ENCODE measurements at places on chromosomes 7 and 10.

DNA sequence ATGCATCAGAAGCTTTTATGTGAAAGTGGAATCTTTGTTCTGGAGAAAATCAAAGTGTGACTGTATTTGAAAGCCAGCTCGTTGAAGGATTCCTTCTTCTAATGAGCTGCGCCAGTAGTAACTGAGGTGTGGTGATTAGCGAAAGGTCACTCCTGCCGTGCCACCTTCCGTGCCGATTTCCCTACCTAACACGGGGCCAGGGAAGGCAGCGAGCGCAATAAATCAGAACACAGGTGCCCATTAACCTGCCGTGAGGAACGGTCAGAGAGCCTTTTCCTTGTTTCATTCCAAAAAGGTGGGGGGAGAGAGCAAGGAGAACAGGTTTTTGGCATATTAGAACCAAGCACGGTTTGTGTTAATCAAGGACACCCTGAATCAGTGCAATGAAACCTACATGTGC, 258.0 kb downstream of the CELF2 start:
- DNase-seq, result no peak

GRCh38 chr7:158030566-158030965, 557.1 kb downstream of the PTPRN2 start:
- DNase-seq, result no peak

GRCh38 chr10:1096287-1096889, 40.2 kb downstream of the WDR37 start:
- no peak for DNase-seq

DNA sequence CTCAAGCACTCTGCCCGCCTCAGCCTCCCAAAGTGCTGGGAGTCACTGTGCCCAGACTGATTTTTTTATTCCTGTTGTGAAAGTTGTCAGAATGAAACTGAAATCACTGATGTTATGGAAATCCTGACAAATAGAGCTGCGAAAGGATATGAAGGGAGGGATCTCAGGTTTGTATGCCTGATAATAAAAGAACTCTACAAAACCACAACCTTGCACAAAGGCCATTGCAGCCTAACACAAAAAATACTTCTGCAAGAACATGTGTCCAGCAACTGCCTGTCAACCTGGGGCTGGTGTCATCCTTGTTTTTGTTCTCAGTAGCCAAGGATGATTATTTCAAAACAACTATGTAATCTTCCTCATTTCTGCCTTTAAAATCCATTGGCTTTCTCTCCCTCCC, 126.1 kb downstream of the NEBL start:
- no peak for DNase-seq

DNA sequence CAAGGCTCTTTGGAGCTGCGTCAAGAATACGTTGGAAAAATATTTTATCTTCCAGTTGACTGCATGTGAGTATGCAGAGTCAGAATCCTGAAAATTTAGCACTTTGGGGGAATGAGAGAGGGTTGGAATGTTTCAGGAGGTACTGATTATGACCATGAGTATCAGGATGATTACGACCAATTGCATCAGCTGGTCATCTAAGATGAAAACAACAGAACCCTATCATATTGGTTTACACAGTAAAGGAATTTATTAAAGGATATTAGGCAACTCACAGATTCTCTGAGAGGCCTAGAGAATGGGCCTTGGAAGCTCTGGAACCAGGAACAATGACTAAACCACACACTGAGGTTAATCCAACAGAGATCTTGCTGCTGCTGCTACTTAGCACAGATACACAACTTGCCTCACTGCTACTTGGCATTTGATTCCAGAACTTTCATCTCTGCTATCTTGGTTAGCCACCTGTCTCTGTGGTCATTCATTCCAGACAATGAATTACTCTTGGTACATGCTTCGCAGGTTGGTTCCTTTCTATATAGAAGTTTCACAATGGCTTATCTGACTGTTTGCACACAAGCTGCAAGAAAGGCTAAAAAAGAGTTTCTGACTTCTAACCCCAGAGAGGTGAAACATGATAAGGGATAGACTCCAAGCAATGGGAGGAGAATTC, 68.0 kb upstream of the CTTNBP2 start:
- peak; percentile 68 for DNase-seq

- no peak for DNase-seq
These were observed 12.5 kb upstream of the CDK13 start for GRCh38 chr7:39937366-39938153.

DNA sequence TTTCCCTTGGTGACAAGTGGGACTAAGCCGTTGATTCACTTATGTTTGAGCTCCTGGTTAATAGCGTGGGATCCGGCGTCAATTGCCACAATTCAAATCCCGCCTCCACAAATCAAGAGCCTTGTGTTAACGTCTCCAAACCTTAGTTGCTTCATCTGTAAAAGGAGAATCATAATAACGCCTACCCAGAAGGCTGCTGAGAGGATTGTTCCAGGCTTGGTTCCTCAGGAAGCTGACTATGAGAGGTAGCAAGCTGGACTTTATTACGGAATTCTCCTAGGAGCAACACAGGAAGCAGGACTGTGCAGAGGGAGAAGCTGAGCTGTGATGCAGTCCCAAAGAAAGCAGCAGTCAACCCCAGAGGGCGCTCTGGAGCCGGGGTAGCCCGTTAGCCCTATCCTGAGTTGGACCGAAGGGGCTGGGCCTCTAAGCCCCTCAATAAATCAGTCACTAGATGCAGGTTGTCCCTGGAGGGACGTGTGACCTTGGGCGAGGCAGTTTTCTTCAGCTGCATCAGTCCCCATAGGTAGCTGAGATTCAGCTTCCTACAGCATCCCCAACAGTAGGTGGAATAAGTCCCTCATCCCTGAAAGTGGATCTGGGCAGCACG, 6.9 kb upstream of the BAG3 start:
- no peak for DNase-seq

DNA sequence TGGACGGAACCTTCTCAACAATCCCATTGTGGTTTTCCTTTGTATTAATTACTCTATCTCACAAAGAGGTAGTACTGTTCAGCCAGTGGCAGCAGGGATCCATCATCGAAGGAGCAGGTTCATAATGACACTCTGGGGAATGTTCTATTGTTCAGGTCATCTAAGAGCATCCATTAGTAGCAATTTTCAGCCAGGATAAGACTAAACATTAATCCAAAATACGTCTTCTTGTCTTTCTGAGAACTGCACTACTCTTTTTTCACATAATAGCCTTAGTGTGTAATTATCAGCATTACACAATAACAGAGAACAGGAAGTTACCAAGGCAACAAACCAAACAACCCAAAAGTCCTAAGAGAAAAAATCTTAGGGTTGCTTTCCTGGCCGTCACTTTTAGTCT, 259.5 kb upstream of the VWC2 start:
- DNase-seq, result no peak

DNA sequence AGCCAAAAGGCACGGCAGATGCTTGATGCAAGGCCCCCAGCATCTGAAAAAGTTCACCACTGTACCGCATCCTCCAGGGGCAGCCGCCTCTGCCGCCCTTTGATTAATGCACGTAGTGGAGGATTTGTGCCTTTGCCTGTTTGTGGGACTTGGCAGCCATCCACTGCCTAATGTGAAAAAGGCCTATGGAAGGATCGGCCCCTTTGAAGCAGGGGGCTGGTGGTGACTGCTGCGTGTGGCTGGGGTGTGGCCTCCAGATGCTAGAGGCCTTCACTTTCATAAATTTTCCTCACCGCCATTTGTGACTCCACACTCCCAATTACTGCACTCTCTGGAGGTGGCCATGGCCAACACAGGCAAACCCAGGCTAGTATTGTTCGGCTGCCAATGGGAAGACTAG, 226.0 kb downstream of the BMPER start:
- no peak for DNase-seq

GRCh38 chr7:95526128-95526738, 40.5 kb downstream of the ASB4 start:
- no peak for DNase-seq

- no peak for DNase-seq
These were observed 675 bp upstream of the FRAT2 start for GRCh38 chr10:97335188-97335619.

GRCh38 chr7:30594048-30594539, 584 bp upstream of the GARS1 start:
- no peak for DNase-seq

- peak; percentile 13 for DNase-seq
These were observed 36.7 kb upstream of the PRPS1L1 start for GRCh38 chr7:18064242-18064838.

DNA sequence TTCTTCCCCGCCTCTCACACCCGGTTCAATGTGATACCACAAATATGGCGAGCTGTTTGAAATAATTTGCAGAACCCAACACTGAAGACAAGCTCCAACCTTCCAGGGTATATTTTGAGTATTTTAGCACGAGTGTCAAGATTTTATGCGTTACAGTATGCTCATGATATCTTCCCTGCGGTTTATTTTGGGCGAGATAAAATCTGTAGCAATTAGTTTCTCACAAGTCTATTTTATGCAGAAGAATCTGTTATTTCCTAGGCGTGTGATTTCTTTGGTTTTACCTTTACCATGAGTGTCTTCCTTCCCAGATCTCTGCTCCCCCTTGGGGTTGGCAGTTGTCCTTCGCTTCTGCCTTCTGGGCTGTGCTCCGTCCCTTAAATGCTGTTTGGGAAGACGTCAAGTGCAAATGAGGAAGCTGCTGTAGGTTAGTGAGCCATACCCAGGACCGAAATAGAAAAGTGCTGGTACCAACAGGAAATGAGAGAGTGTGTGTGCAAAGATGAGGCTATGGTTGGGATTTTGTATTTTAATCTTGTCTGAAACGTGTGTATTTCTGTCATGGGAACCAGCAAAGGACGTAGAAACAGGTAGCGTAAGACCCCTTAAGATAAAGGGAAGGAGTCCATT, 299.8 kb downstream of the KLF6 start:
- DNase-seq, result no peak

GRCh38 chr10:88960802-88961201, 8.2 kb upstream of the ACTA2 start:
- no peak for DNase-seq

Data from NCI-H460 (cell line).